ENCODE measurements at places on chromosomes 5 and 9.

- DNase-seq = no peak
Observed at GRCh38 chr9:104326912-104327311, 177.2 kb upstream of the OR13F1 start.

DNA sequence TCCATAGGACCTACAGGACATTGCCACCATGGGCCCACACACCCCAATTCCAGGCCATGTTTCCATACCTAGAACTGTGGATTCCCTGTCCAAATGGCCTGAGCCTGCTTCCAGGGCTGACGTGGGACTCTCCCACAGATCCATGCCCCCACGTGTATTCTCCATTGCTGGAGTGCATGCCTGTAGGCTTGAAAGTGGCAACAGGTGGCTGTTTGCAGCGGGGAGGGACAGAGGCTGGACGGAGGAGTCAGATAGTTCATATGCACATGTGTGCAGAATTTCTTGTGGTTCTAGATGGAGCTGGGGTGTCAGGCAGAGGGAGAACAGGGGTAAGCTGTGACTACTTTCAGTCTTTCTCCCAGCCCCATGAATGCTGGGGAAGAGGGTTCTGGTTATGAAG is 285.7 kb upstream of the ANKRD55 start:
- DNase-seq = no peak

DNA sequence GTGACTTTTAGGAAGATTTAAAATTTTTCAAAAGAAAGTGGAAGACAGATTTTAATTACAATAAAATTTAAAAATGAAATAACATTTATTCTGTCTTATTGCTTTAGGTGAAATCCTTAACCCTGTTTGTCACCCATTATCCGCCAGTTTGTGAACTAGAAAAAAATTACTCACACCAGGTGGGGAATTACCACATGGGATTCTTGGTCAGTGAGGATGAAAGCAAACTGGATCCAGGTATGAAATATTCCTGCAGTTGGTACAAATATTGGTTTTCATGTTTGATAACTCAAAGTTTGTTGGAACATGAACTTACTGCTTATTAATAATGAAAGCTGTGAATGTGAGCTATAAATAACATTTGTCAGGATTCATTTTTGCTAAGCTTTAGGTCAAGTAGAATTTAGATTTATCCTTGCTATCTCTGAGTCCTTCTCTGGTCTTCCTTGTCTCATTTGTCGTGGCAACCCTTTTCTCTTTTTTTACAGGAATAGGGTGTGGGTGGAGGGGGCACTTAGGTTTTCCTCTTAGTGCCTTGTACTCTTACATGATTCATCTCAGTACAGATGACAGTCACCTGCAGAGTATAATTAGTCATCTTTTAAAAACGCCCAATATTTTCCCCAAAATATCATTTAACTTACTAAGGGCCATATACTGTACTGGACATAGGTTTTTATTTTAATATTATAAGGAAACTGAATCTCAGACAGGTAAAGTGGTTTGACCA is 95.3 kb upstream of the RASGRF2 start:
- no peak for DNase-seq

GRCh38 chr9:5510360-5510931 is at the start of gene PDCD1LG2:
PDCD1LG2 (plus strand) TSS chr9:5510531; CDS start chr9:5522547, 12,016 bp downstream.
- no peak for DNase-seq

GRCh38 chr5:37598733-37599132 is 219.6 kb downstream of the WDR70 start:
- DNase-seq = no peak

DNA sequence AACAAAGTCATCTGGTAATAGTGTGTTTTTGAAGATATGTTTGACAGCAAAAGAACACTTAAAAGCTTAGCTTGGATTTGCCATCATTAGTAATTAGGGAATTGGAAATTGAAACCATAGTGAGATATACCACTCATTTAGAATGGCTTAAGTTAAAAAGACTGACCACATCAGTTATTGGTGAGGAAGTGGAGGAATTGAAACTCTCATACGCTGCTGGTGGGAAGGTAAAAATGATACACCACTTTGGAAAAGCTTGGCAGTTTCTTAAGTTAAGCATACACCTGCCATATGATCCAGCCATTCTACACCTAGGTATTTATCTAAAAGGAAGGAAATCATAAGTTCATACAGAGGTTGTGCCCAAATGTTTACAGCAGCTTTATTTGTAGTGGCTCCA is 213.2 kb downstream of the TRIO start:
- no peak for DNase-seq

- no peak for DNase-seq
Observed at GRCh38 chr5:10768328-10768899, 7.4 kb upstream of the DAP start.

DNA sequence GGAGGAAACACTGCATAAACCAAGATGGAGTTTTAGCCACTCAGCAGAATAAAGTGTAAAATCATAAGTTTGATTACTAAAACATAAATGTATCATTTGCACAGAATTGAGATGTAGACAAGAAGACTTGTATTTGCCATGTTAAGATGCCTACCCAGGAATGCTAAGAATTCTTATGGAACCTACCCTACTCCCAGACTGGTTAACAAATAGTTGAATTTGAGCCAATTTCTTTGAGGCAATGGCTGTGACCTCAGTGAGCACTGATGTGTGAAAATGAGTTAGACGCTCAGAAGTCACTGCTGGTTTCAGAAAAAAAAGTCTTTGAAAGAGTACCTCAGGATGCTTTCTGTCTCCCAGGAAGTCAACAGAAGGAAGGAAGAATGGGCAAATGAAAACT is 95.6 kb downstream of the ESM1 start:
- DNase-seq = no peak

DNA sequence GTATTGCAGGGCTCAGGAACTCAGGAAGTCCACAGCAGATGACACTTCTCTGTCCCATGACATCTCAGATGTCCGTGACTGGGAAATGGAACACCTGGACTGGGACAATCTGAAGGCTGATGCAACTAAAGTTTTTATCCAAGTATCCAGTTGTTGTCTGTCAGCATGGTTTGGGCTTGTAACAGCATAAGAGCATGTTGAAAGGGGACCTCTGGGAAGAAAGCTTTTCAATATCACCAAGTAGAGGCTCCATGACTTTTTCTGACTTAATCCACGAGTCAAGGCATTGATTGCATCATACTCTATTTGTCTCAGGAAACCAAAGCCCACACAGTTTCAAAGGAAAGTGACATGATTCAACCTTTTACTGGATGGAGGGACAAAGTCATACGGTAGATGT is 807.7 kb downstream of the MTRR start:
- no peak for DNase-seq

GRCh38 chr9:4317681-4318080 is 17.8 kb upstream of the GLIS3 start:
- DNase-seq = no peak

GRCh38 chr5:125877248-125877647 is 546.0 kb upstream of the GRAMD2B start:
- no peak for DNase-seq

DNA sequence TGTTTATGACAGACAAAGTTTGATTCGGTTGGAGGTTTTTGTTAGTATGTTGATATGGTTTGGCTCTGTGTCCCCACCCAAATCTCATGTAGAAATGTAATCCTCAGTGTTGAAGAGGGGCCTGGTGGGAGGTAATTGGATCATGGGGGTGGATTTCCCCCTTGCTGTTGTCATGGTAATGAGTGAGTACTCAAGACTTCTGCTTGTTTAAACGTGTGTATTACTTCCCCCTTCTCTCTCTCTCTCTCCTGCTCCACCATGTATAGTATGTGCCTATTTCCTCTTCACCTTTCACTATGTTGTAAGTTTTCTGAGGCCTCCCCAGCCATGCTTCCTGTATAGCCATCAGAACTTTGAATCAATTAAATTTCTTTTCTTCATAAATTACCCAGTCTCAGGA is 415.1 kb downstream of the HCN1 start:
- no peak for DNase-seq

GRCh38 chr5:115702025-115702424 is 76.2 kb upstream of the TMED7 start:
- DNase-seq = no peak

- DNase-seq = no peak
Observed at GRCh38 chr9:16333691-16334090, 536.8 kb downstream of the BNC2 start.

DNA sequence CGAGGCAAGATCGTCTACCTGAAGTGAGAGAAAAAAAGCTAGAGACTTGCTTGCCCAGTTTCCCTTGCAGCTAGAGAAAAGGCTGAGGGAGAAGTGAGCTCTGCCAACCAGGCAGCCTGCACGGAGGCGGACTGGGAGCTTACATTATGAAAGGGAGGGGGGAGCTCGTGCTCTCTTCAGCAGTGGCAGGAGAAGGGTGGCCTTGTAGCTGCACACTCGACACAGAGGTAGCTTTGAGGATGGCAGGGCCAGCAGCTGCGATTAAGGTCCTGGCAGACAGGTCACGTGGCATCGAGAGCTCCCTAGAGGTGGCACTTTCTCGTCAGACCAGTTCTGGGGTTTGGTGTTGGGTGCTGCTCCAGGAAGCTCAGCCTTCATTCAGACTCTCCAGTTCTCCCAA is 26.7 kb downstream of the APBA1 start:
- no peak for DNase-seq

GRCh38 chr9:118961857-118962256 is 407.4 kb downstream of the BRINP1 start:
- no peak for DNase-seq

GRCh38 chr5:91379246-91379913 is 3.7 kb downstream of the ARRDC3 start:
- no peak for DNase-seq

DNA sequence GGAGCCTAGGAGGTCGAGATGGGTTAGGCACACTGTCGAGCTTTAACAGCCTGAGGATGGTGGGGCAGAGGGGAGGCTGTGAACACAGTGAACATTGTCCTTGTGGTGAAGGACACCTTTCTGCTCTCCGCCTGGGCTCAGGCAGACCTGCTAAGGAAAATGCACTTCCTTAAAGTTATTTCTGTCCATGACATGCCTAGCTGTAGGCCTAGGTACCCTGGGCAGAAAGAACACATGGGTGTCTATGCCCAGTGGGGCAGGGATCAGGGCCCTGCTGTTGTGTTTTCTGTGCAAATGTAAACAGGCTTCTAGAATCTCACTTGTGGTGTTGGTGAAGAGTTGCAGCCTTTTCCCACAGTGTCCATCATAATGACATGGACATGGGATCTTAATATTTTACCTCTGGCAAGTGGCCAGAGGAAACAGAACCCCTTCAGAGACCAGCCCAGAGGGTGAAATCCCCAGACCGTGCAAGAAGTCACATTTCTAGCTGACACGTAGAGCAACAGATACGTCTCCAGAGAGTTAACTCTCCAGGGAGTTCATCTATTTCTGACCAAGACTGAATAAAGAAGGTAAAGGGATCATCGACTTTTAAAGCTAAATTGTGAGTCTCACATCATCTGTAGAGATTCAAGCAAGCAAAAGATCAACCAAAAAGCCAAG is 79.2 kb downstream of the C9orf152 start:
- DNase-seq = no peak

GRCh38 chr9:135474915-135475314 is 4.7 kb upstream of the PPP1R26 start:
- no peak for DNase-seq

- DNase-seq = no peak
Observed at GRCh38 chr5:157471709-157472108, 11.7 kb downstream of the NIPAL4 start.

GRCh38 chr9:72280913-72281500 is 84.0 kb downstream of the ZFAND5 start:
- peak; percentile 63 for DNase-seq

- DNase-seq = no peak
Observed at GRCh38 chr5:177295924-177296323, 7.6 kb downstream of the RAB24 start.

GRCh38 chr9:37329576-37329975 is 92.9 kb upstream of the GRHPR start:
- peak; percentile 47 for DNase-seq

DNA sequence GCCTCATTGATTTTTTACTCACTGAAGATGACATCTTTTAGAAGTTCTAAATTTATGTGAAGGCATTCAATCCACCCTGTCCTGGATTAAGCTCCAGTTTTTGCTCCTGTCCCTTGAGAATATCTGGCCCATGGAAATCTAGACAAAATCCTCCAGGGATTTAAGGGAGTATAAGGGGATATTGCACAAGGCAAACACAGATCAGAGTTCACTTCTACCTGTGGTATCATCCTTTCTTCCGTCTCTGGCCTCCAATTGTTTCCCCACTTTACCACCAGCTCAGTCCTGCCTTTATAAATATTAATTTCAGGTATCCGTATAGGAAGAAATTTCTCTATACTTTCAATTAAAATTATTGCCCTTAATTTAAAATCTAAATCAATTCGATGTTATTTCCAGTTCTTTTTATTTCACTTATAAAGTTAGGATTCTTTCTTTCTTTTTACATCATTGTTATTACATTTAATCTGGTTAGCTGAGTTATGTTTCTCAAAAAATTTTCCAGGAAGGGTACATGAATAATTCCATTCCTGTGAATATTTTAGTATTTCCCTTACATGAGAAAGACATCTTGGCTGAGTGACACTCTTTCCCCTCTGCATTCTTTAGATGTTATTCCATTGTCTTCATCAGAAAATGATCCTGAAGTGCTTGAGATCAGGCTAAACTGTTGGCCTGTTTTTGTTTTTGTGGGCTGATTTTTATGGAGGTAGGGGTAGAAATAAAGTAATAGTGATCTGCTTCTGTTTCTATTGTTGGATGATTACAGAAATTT is 194.3 kb upstream of the MAP3K1 start:
- no peak for DNase-seq

DNA sequence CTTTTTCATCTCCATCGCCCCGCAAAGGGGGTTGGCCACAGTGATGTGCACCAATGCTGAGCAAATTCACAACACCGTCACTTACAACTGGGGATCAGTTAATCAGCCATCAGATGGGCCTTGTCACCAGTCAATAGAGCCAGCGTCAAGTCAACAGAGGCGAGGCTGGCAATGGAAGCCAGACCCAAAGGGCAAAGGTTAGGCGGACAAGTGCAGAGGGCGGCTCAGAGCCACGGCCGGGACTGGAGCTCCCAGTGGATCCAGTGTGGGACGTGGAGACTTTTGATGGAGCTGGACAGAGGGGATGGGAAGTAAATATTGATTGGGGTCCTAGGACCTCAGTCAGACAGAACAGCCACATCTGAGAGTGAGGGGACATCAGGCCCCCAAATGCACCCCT is 45.7 kb downstream of the DUSP1 start:
- DNase-seq = no peak

- no peak for DNase-seq
Observed at GRCh38 chr9:14585730-14586473, 107.3 kb downstream of the ZDHHC21 start.

DNA sequence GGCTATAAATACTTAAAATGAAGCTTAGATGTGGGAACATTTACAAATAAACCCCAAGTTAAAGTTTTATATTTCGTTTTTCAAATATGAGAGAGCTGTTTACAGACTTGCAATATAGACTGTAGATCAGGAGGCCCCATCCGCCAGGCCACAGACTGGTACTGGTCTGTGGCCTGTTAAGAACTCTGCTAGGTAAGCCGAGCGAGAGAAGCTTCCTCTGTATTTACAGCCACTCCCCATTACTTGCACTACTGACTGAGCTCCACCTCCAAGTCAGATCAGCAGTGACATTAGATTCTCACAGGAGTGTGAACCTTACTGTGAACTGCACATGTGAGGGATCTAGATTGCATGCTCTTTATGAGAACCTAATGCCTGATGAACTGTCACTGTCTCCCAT is 561.4 kb upstream of the FAM174A start:
- DNase-seq = no peak

GRCh38 chr5:51242456-51242855 is 140.8 kb upstream of the ISL1 start:
- DNase-seq = no peak

GRCh38 chr5:22316294-22316693 is 536.9 kb downstream of the CDH12 start:
- no peak for DNase-seq

- DNase-seq = no peak
Observed at GRCh38 chr9:137256856-137257255, 1.7 kb downstream of the NELFB start.

GRCh38 chr9:77375956-77376532 is 198.7 kb downstream of the VPS13A start:
- DNase-seq = no peak

All from fibroblast of the conjunctiva (primary cell).